ENCODE measurements at places on chromosomes 1 and 21.

- H3K27me3 ChIP-seq = peaks cover 4% of the 10 kb centered on the region
- H3K27ac ChIP-seq = no peak overlapping the region
- H3K4me3 ChIP-seq = no peak overlapping the region
Measured at GRCh38 chr1:13826009-13826408, 126.0 kb downstream of the PRDM2 start.

- no peak for DNase-seq
- no peak overlapping the region for H3K4me3 ChIP-seq
- no peaks in the 10 kb centered on the region for H3K27me3 ChIP-seq
Measured at GRCh38 chr1:61213245-61214011, 131.1 kb downstream of the NFIA start.

GRCh38 chr1:2163205-2163604 is 31.4 kb downstream of the FAAP20 start:
- H3K27me3 ChIP-seq = no peaks in the 10 kb centered on the region
- H3K4me3 ChIP-seq = no peak overlapping the region
- H3K36me3 ChIP-seq = no peaks in the 10 kb centered on the region
- no peak overlapping the region for H3K27ac ChIP-seq
- no peak for DNase-seq
- no peaks in the 10 kb centered on the region for H3K4me1 ChIP-seq

- H3K4me3 ChIP-seq = no peak overlapping the region
- H3K27me3 ChIP-seq = no peaks in the 10 kb centered on the region
- H3K4me1 ChIP-seq = no peaks in the 10 kb centered on the region
Measured at GRCh38 chr1:178412400-178412770, 84.4 kb downstream of the CLEC20A start.

- no peaks in the 10 kb centered on the region for H3K27me3 ChIP-seq
- H3K4me3 ChIP-seq = no peak overlapping the region
- DNase-seq = no peak
Measured at GRCh38 chr1:26829184-26829911, 2.9 kb downstream of the ZDHHC18 start.

DNA sequence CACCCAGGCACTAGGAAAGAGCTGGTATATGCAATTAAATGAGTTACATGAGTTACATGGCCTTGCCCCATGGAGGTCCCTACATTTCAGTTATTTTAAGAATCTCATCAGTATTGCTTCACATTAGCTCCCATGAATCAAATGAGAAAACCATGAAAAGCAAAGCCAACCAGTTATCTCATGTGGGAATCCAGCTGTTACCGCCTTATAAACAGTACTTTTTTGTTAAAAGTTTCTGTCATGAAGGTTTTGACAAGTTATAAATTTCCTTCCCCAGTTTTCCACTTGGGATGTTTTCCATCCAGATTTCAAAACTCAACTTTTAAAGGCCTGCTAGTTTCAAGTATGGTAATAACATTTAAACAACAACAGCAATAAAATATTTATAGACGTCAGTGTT is 544.8 kb downstream of the NUF2 start:
- no peaks in the 10 kb centered on the region for H3K36me3 ChIP-seq
- DNase-seq = no peak
- no peak overlapping the region for H3K4me3 ChIP-seq
- H3K4me1 ChIP-seq = no peaks in the 10 kb centered on the region

- H3K36me3 ChIP-seq = no peaks in the 10 kb centered on the region
- no peak overlapping the region for H3K4me3 ChIP-seq
- H3K27ac ChIP-seq = no peak overlapping the region
- DNase-seq = no peak
Measured at GRCh38 chr1:236515443-236515958, 8.3 kb upstream of the LGALS8 start.

DNA sequence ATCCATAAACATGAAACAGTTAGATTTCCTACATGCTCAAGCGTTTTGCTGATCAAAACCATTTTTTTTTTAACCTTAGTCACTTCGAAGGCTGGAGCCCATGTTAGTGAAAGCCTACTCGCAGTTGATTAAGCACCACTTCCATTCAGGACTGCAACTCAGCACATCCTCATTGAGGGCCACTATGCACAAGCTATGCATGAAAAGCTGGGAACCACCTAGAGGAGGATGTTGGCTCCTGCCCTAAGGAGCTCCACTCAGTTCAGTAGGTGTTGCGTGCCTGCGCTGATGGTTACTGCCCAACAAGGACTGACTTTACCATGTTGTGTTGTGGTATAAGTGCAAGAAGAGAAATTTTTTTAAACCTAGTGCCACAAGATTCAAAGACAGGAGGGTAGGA is 181.4 kb upstream of the L1TD1 start:
- no peak overlapping the region for H3K4me3 ChIP-seq
- no peak for DNase-seq
- no peak overlapping the region for H3K27ac ChIP-seq
- no peaks in the 10 kb centered on the region for H3K36me3 ChIP-seq
- H3K27me3 ChIP-seq = no peaks in the 10 kb centered on the region
- H3K4me1 ChIP-seq = no peaks in the 10 kb centered on the region

- no peaks in the 10 kb centered on the region for H3K36me3 ChIP-seq
- H3K4me3 ChIP-seq = no peak overlapping the region
- no peak for DNase-seq
- H3K27me3 ChIP-seq = no peaks in the 10 kb centered on the region
Measured at GRCh38 chr1:196403803-196404690, 204.2 kb downstream of the KCNT2 start.
